ENCODE measurements at places on chromosomes 3 and 15.

GRCh38 chr15:59540654-59541053 is 70.9 kb upstream of the GCNT3 start:
- no peaks in the 10 kb centered on the region for H3K36me3 ChIP-seq
- no peak overlapping the region for H3K4me3 ChIP-seq
- H3K27ac ChIP-seq: no peak overlapping the region
- DNase-seq: no peak
- no peaks in the 10 kb centered on the region for H3K4me1 ChIP-seq

DNA sequence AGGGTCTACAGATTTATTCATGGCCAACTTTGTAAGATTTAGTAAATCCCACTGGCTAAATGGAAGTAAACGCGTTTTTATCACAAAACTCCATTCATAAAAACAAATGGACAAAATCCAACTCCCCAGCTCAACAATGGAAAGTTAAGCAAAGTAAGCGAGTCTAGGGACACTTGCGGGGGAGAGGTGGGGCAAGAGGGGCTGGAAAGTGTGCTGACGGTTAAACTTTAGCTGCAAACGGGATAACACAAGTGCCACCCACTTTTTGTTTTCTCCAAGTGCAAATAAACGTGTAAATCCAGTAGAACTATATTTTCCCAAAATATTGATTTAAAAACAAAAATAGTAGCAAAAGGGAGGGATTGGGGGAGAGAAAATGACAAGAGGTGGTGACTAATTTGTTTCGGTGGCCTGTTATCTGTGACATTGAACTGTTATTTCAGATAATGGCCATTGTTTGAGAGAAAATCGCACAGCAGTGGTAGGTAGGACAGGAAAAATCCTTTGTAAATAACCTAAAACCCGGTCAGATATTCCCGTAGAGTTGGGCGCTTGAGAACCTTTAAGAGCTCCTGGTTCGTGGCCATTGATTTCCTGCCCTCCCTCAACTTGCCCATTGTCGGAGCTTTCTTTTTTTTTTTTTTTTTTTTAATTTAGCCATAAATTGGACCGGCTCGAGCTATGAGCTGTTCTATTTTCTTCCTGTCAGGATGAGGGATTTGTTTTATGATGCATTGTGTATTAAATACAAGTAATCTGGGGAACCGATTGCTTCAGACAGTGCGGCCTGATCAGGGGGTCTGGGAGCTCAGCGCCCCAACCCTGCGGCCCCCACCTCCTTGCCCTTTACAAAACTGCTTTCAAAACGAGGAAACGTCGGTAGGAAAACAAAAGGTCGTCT is 514.8 kb downstream of the MECOM start:
- H3K27me3 ChIP-seq: peaks cover 66% of the 10 kb centered on the region
- peak overlapping the region; percentile 73 for H3K4me3 ChIP-seq
- peak; percentile 48 for DNase-seq
- H3K27ac ChIP-seq: no peak overlapping the region
- peaks cover 31% of the 10 kb centered on the region for H3K4me1 ChIP-seq

- H3K27me3 ChIP-seq: no peaks in the 10 kb centered on the region
- peak overlapping the region; percentile 40 for H3K27ac ChIP-seq
- H3K36me3 ChIP-seq: no peaks in the 10 kb centered on the region
These were observed 348 bp upstream of the DPP8 start for GRCh38 chr15:65517866-65518207.

GRCh38 chr3:173708191-173708590 is 310.6 kb downstream of the NLGN1 start:
- H3K36me3 ChIP-seq: no peaks in the 10 kb centered on the region
- DNase-seq: peak; percentile 17
- 0 out of 2 replicates have a peak, but pooled peaks cover under 1% of the 10 kb centered on the region for H3K4me1 ChIP-seq
- no peak overlapping the region for H3K4me3 ChIP-seq

- no peaks in the 10 kb centered on the region for H3K27me3 ChIP-seq
- H3K27ac ChIP-seq: no peak overlapping the region
These were observed 200.8 kb downstream of the CNTN3 start for GRCh38 chr3:74413547-74414241.

DNA sequence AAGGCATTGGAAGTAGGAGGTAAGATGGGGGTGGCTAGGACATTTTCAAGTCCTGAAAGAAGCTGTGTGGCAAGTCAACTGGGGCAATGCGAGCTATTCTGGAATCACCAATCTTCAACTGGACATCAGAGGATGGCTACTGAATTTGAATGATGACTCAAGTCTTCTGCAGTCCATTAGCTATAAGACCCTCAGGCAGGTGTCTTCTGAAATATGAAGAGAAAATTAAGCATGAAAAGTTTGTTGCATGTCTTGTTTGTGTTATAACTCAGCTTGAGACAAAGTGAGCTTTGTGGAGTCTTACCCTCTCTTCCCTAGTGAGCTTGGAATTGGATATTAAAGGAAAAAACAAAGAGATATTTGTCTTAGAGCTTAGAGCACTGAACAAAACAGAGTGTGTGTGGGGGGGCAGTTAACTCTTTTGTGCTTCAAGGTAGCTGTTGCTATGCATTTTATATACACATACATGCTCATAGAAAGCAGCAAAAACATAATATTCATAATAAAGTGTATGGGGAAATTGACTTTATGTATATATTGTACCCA is 979.1 kb downstream of the MCTP2 start:
- no peaks in the 10 kb centered on the region for H3K4me1 ChIP-seq
- no peak overlapping the region for H3K27ac ChIP-seq
- DNase-seq: no peak
- no peak overlapping the region for H3K4me3 ChIP-seq
- H3K27me3 ChIP-seq: no peaks in the 10 kb centered on the region
- no peaks in the 10 kb centered on the region for H3K36me3 ChIP-seq

DNA sequence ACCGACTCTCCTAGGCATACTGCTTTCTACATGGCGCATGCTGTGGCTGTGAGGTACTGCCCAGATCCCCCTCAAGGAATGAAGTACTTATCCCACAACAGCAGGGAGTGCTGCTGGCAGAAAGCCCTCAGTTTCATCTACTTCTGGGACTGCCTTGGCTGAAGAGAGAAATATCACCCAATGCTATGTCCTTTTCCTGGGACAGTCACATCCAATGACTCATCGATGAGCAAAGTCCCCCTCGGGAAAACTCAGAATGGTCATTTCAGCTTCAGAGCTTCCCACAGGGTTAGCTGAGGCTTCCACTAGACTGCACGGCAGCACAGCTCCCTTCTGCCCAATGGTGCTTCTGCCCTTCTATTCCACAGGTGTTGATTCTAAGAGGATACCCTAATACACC is 3.6 kb upstream of the NMD3 start:
- H3K36me3 ChIP-seq: no peaks in the 10 kb centered on the region
- no peaks in the 10 kb centered on the region for H3K4me1 ChIP-seq
- H3K27me3 ChIP-seq: no peaks in the 10 kb centered on the region
- no peak overlapping the region for H3K27ac ChIP-seq
- H3K4me3 ChIP-seq: no peak overlapping the region
- no peak for DNase-seq

DNA sequence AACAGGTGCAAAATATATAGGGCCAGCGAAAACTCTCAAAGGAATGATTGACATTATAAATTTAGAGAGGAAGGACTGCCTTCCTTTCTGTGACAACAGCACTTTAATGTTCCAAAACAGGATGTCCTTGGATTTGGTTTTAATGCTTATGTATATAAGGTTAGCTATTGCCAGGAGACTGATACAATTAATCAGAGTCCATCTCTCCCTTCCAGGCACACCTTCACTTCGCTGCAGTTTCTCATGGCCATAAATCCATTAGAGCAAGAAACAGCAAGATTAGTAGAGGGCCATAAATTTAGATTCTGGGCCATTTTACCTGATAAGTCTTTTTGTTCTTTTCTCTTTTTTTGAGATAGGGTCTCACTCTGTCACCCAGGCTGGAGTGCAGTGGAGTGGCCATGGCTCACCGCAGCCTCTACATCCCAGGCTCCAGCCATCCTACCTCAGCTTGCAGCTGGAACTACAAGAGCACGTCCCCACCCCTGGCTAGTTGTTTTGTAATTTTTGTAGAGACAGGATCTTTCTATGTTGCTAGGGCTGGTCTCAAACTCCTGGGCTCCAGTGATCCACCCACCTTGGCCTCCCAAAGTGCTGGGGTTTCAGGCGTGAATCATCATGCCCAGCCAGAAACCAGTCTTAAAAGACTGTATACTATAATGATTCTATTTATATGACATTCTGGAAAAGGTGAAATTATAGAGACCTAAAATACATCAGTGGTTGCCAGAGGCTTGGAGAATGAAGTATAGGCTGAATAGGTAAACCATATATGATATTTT is 15.7 kb upstream of the TFRC start:
- H3K4me3 ChIP-seq: no peak overlapping the region
- DNase-seq: no peak
- H3K27ac ChIP-seq: no peak overlapping the region
- H3K4me1 ChIP-seq: no peaks in the 10 kb centered on the region

DNA sequence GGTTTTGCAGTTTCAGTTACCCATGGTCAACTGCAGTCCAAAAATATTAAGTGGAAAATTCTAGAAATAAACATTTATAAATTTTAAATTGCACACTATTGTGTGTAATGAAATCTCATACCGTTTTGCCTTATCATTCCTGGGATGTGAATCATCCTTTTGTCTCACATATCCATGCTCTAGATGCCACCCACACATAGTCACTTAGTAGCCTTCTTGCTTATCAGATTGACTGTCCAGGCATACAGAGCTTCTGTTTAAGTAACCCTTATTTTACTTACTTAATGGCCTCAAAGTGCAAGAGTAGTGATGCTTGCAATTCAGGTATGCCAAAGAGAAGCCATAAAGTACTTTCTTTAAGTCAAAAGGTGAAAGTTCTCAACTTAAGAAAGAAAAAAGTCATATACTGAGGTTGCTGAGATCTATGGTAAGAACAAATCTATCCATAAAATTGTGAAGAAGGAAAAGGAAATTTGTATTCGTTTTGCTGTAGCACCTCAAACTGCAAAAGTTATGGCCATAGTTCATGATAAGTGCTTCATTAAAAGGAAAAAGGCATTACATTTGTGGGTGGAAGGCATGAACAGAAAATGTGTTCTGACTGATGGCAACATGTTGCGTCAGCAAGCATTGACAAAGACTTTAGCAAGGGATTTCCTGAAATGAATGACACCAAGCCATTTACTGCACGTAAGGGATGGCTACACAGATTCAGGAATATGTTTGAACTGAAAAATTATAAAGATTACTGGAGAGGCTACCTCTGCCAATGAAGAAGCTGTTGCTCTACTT is 43.8 kb downstream of the SPATA16 start:
- no peaks in the 10 kb centered on the region for H3K4me1 ChIP-seq
- no peaks in the 10 kb centered on the region for H3K27me3 ChIP-seq
- no peak overlapping the region for H3K4me3 ChIP-seq
- H3K36me3 ChIP-seq: peaks cover 7% of the 10 kb centered on the region
- no peak overlapping the region for H3K27ac ChIP-seq
- no peak for DNase-seq

- no peak overlapping the region for H3K4me3 ChIP-seq
- no peak overlapping the region for H3K27ac ChIP-seq
- no peaks in the 10 kb centered on the region for H3K27me3 ChIP-seq
- H3K36me3 ChIP-seq: no peaks in the 10 kb centered on the region
These were observed 104.8 kb upstream of the RAD18 start for GRCh38 chr3:9068051-9068450.

DNA sequence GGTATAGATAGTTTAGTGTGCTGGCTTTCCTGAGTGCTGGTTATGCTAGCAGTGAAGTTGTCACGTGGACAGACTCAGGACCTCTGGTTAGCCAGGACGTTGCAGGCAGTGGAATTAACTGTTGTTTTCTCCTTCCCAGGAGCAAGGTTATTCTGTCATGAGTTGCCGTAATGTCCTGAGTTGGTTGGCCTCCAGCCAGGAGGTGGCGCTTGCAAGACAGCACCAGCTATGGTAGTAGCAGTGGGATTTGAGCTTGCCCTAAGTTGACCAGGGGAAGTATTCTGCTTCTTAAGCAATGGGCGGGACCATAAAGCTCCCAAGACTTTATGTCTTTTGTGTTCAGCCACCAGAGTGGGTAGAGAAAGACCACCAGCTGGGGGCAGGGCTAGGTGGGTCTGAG is 240.7 kb upstream of the DNAJC19 start:
- H3K36me3 ChIP-seq: no peaks in the 10 kb centered on the region
- H3K27ac ChIP-seq: no peak overlapping the region
- no peaks in the 10 kb centered on the region for H3K4me1 ChIP-seq
- DNase-seq: peak; percentile 52
- no peak overlapping the region for H3K4me3 ChIP-seq
- no peaks in the 10 kb centered on the region for H3K27me3 ChIP-seq

DNA sequence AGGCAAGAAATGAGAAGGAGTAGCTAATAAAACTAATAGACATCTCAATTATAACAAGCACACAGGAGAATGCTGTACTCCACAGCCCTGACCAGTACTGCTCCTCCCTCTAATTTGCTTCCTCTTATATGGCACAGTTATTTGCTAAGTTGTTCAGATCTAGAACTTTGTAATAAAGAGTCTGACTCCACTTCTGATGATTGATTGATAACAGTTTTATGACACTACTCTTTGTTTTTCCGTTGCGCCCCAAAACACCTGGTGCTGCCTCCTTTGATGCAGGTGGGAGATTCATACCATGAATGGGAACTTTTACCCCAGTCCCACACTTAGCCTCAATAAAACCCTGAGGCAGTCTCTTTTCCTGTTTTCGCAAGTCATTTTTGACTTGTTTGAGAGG is 777.7 kb downstream of the GBE1 start:
- H3K27ac ChIP-seq: no peak overlapping the region
- H3K4me1 ChIP-seq: no peaks in the 10 kb centered on the region
- no peaks in the 10 kb centered on the region for H3K27me3 ChIP-seq
- no peak overlapping the region for H3K4me3 ChIP-seq
- 0 out of 2 replicates have a peak, but pooled peaks cover 4% of the 10 kb centered on the region for H3K36me3 ChIP-seq
- no peak for DNase-seq

DNA sequence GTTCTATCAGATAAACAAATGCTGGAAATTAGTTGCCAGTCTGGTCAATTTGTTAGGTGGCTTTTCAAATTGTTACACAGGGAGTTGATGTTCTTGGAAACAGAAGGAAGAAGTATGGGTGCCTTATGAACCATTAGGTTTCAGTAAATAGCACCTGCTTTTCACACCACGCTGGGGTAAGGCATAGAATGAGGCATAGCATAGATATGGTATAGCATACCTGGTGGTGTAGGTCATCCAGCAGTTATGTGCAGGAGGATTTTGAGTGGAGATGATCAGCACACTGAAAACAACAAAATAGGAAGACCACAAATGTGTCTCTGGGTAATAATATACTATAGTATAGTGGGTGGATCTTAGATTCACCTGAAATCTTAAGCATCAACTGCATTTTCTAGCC is 121.4 kb downstream of the GMPS start:
- H3K27ac ChIP-seq: no peak overlapping the region
- DNase-seq: no peak
- H3K4me3 ChIP-seq: no peak overlapping the region
- no peaks in the 10 kb centered on the region for H3K27me3 ChIP-seq

- no peak overlapping the region for H3K4me3 ChIP-seq
- peaks cover 50% of the 10 kb centered on the region for H3K4me1 ChIP-seq
- no peaks in the 10 kb centered on the region for H3K36me3 ChIP-seq
These were observed 24.2 kb upstream of the BNC1 start for GRCh38 chr15:83308671-83309070.

GRCh38 chr3:166580561-166580960 is 743.3 kb upstream of the BCHE start:
- no peak overlapping the region for H3K4me3 ChIP-seq
- H3K4me1 ChIP-seq: no peaks in the 10 kb centered on the region
- H3K36me3 ChIP-seq: peaks cover 3% of the 10 kb centered on the region

- H3K4me3 ChIP-seq: no peak overlapping the region
- peaks cover 26% of the 10 kb centered on the region for H3K27me3 ChIP-seq
- H3K36me3 ChIP-seq: no peaks in the 10 kb centered on the region
- peaks cover 21% of the 10 kb centered on the region for H3K4me1 ChIP-seq
These were observed 35.2 kb upstream of the GLCE start for GRCh38 chr15:69125236-69125635.

All from GM23338 (cell line).